ENCODE measurements at places on chromosomes 6 and 20.
A peak's percentile ranks its signal among the peaks of the same experiment; 100 is the strongest.

- DNase-seq = peak; percentile 82
These were observed 4.3 kb upstream of the CEBPB start for GRCh38 chr20:50186151-50186885.

GRCh38 chr20:57186192-57186591 is 80.2 kb downstream of the BMP7 start:
- no peak for DNase-seq

DNA sequence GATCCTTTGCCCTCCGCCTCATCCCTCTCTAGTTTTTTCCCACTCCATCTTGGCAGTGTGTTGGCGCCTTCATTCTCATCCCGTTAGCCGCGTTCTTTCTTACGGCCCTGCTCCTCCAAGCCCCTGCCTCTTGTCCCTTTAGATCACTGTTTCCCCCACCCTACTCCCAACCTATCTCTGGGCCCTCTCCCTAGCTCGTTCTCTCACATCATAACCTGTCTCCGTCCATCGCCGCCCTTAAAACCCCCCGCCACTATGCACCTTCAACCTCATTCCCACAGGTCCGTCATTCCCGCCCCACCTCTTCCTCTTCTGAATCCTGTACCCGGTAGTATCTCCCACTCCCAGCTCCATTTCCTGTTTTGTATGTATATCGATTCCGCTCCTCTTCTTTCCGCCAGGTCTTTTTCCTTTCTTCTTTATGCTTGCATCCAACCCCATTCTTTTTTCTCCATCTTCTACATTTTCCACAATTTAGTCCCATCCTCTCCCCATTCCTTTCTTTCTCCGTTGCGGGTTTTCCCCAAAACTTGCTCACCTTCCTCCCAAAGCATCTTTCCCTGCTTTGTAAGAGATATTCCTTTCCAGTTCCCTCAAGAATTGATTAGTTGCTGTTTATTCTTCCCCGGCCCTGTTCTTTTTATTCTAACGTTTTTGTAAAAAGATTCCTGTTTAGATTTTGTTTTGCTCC is 671 bp downstream of the EFHC1 start:
- DNase-seq = peak; percentile 66

DNA sequence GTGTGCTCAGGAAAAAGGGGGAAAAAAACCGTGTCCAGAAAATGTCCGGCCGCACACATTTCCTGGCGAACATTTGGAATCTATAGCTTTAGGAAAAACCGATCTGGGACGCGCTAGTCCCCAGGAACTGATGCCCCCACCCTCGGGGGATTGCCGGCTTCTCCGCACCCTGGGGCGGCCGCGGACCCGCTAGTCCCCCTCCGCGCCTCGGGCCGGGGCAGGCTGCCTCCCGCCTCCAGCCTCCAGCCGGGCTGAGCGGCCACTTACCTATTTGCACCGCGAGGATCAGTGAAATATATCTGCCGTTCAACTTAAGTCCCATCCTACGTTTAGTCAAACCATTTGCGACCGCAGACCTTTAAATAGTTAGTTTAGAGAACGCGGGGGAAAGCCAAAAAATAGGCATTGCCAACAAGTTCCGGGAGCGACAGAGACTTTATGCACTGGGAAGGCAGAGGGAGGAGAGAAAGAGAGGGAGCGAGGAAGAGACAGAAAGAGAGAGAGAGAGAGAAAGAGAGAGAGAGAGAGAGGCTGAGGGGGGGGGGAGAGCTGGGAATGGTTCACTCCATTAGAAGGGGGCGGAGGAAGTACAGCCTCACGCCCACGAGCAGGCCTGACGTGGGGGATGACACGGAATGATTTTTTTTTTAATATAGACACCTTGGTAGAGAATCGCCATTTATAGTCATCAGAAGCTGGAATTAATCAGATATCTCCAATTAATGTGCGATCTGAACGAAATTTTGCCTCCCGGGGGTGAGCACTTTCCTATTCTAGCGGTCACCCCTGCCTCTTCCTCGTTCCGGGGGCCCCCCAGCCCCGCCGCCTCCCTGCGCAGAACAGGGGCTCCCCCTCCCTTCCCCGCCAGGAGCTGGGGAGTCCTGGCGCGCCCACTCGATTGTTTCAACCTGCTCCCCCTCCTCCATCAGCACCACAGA is at the start of gene NRN1:
TSS of gene NRN1 (minus strand) at position 498 of the 938 bp plus-strand sequence. CDS start at position 322, 176 bp downstream.
- DNase-seq = no peak

GRCh38 chr6:92196325-92196724 is 1223.0 kb downstream of the EPHA7 start:
- DNase-seq = no peak

DNA sequence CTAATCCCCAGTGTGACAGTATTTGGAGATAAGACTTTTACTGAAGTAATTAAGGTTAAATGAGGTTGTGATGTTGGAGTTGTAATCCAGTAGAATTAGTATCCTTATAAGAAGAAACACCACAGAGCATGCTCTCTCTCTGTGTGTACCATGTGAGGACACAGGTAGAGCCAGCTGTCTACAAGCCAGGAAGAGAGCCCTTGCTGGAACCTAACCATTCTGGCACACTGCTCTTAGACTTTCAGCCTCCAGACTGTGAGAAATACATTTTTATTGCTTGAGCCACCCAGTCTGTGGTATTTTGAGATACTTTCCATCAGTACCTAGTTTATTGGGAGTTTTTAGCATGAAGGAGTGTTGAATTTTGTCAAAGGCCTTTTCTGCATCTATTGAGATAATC is 110.2 kb downstream of the PHF3 start:
- DNase-seq = no peak

DNA sequence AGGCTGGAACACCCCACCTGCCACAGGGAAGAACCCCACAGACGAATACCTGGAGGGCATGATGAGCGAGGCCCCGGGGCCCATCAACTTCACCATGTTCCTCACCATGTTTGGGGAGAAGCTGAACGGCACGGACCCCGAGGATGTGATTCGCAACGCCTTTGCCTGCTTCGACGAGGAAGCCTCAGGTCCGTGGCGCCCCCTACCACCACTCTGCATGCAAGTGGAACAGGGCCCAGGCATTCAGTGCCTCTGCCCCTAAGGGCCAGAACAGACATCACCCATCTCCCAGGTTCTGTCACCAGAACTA is 6.6 kb downstream of the MYL9 start:
- DNase-seq = no peak

- no peak for DNase-seq
These were observed 154.3 kb downstream of the BCAS1 start for GRCh38 chr20:53916173-53916512.

- DNase-seq = peak; percentile 69
These were observed 11.2 kb downstream of the GNAS-AS1 start for GRCh38 chr20:58839474-58839874.

- no peak for DNase-seq
These were observed 21.6 kb upstream of the ZNF831 start for GRCh38 chr20:59141818-59142581.

- no peak for DNase-seq
These were observed 4.1 kb downstream of the HLA-C start for GRCh38 chr6:31267651-31268368.

GRCh38 chr6:106128981-106129781 is 43.0 kb downstream of the PRDM1 start:
- no peak for DNase-seq

GRCh38 chr6:123524781-123525180 is 112.0 kb downstream of the TRDN start:
- DNase-seq = no peak

DNA sequence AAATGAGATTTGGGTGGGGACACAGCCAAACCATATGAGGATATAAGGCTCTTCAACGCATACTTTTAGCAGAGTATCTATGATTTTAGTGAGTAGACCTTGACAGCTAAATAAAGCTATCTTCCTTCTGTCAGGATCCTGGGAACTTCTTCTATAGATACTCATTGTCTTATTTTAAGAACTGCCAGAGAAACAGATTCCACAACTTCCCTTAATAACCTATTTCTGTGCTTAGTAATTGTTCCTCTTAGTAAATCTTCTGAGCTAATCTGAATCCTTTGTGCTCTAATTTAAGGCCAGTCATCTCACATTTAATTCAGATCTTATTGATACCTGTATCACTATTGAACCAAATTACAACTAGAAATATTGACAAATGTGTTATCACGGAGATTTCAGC is 64.0 kb upstream of the CEP85L start:
- DNase-seq = no peak

GRCh38 chr6:15682965-15683822 is 20.4 kb upstream of the DTNBP1 start:
- DNase-seq = no peak

DNA sequence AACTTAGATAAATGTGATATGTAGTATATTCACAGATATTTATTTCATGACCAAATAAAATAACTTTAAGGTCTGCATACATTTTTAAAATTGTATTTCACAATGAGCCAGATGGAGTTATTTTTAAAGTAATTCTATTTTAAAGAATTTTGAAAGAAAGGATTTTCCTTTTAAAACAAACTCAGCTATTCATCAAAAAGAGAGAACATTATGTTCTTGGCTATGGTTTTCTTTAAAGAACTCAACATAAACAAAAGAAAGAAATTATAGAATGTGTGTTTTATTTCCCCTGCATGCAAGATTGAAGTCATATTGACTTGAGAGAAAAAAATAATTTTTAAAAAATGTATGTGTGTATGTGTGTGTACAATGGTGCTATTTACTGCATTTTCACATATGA is 1023.6 kb upstream of the CITED2 start:
- no peak for DNase-seq

DNA sequence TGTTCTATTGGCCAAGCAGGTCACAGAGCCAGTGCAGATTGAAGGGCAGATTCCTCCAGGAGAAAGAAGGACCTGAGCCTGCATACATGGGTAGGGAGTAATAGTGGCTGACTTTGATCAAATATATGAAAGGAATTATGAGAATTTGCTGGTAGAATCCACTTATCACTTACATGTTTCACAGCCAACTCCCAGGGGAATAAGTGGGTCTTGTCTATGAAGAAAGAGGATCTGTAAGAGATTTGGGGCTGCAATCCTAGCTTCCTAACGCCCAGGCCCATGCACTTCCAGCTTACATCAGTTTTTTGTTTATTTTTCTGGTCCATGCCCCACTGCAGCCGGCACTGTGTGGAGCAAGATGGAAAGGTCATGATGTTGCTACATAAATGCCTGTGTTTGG is 107.9 kb upstream of the SYNDIG1 start:
- DNase-seq = no peak

GRCh38 chr6:40986364-40986763 is 52.7 kb downstream of the UNC5CL start:
- DNase-seq = no peak

DNA sequence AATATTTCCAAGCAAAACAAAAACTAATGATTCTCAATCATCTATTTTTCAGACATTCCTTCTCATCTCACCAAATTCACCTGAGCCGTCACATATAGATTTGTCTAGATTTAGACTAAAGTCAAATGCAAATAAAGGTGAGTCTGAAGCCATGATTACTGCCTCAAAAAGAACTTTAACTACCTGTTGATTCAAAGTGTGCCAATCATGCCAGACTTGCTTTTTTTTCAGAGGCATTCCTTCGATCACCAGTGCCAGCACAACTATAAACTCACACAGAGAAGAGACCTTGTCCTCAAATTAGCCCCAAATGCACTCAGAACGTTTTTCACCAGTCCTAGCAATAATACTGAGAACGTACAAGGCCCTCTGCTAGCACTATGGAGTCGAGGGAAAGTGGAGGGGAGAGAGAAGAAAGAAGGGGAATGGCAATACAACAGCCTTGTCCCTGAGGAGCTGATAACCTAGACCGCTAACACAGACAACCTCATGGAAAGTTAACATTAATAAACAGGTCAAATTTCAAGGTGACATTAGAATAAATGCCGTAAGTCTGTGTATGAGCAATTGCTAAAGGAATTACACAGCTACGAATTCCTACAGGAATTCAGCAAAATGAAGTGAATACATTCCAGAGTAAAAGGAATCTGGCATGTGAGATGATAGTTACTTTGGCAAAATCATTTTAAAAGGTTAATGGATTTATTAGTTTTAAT is 60.9 kb downstream of the EPB41L2 start:
- no peak for DNase-seq

DNA sequence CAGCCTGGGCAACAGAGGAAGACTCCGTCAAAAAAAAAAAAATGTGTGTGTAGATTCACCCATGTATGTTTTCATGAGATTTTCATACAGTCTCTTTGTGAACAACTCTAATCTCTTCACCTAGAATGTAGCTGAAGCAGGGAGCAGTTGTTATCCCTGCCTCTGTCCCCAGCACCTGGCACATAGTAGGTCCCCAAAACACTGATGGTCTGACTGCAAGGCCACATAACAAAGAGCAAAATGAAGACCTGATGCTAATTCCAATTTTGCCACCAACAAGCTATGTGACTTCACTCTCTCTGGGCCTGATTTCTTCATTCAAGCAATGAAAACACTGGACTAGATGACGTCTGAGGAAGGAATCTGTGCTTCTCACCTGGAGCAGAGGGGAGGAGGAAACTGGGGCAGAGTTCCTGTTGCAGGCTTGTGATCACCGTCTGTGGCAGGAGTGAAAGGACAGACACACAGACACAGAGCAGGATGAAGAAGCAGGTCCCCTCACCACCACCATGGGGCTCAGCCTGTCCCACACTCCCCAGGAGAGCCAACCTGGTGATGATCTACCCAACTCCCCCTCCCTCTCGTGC is 4.6 kb downstream of the SLC44A4 start:
- DNase-seq = no peak

DNA sequence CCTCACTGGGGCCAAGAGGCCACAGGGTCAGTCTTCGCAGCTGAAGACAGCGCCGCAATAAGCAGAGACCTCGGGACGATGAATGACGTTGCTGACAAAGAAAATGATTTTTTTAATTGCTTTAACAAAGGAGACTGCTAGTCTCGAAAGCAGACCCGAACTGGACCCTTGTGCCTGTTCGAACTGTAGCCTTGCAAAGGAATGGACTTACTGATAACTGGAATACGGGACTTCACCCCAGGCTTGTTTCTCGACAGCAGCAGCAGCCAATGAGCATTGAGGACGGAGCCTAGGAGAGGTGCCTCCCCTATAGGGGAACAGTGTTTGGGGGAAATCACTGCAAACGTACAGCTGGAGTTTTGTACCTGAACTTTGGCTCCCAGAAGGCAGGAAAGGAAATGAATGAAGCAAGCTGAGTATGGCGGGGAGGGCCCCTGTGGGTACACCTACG is 1.3 kb upstream of the TAF4 start:
- no peak for DNase-seq

DNA sequence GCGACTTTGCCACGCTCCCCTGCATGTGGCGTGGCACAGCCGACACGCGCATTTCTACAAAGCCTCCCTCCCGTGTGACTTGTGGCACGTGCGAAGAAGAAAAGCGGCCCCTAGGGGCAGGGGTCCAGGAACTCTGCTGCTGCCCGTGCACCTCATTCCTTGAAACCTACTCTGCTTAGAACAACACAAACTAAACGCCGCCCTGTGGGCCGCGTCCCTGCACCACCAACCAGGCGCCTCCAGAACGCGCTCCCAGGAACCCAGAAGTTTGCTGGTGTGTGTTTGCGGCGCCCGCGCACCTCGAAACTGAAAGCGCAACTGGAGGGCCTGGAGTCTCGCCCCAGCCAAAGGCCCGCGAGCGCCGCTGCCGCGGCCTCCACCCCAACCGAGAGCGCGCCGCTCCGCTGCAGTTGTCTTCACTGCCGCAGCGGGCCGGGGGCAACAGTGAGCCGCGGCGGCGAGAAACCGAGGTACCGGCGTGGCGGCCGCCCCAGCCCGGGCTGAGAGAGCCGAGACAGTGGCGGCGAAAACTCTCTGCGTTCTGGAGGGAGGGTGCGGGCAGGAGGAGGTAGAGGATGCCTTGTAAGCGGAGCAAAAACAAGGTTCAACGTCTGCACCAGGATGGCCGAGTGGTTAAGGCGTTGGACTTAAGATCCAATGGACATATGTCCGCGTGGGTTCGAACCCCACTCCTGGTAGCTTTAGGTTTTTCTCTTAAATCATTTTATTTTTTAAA is 65.8 kb downstream of the STX11 start:
- DNase-seq = peak; percentile 88

- DNase-seq = no peak
These were observed 68.7 kb downstream of the PHACTR2 start for GRCh38 chr6:143746202-143747119.

All from COR-L47 (cell line).